ENCODE measurements at places on chromosomes 2 and 18. TPM values are rescaled to one million over a fixed set of nuclear protein-coding genes. Genes with fewer than 3 reads are reported as not detected.

Gene PPIG
- 45.6 TPM for total RNA-seq

Gene SLC4A5
- 4.1 TPM for total RNA-seq

Gene UGT1A4
- 0.30 TPM for total RNA-seq

Gene SLC23A3
- 2.5 TPM for total RNA-seq

Gene MYO1B
- total RNA-seq, result 145 TPM

Gene PLGLB1
- total RNA-seq, result 0.88 TPM

Gene SPATS2L
- total RNA-seq, result 57.6 TPM

Gene PSMA8
- total RNA-seq, result not detected

Gene KCNJ3
- total RNA-seq, result not detected

Gene CCBE1
- total RNA-seq, result 8.7 TPM

DNA sequence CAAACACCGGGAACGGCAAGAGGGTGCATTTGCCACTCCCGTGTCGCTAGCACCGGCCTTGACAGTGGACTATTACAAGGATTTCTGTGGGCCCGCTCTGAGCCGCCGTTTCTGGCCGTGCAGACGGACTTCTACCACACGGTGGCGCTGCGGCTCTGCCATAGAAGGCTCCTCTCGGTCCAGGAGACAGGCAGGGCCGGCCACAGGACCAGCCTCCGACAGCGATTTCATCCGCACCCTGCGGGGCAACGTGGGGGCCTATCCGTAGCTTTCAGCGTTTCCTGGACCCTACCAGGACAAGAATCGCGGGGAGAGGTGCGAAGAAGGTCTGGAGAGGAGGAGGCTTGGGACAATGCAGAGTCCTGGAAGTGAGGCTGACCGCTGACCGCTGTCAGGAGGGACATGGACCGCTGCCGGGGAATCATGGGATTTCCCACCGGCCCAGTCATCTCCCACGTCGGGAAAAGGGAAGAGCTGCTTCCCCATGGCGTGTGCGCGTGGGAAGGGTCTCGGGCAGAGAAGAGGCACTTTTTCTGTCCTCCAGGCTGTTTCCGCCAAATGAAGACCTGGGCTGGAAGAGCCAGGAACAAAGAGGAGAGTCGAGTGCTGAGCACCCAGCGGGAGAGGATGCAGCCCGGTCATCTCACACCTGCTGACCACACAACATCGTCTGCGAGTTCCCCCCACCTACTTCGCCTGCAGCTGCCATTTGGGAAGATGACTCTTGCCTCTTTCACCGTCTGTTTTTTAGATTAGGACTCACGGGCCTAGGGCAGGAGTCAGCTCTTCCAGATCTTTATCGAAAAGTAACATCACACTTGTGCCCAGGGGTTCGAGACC lies 35.5 kb upstream of the HAAO start:
- DNase-seq, result peak; percentile 91

- DNase-seq, result no peak
Measured at GRCh38 chr2:39150102-39150562, 29.3 kb upstream of the SOS1 start.

DNA sequence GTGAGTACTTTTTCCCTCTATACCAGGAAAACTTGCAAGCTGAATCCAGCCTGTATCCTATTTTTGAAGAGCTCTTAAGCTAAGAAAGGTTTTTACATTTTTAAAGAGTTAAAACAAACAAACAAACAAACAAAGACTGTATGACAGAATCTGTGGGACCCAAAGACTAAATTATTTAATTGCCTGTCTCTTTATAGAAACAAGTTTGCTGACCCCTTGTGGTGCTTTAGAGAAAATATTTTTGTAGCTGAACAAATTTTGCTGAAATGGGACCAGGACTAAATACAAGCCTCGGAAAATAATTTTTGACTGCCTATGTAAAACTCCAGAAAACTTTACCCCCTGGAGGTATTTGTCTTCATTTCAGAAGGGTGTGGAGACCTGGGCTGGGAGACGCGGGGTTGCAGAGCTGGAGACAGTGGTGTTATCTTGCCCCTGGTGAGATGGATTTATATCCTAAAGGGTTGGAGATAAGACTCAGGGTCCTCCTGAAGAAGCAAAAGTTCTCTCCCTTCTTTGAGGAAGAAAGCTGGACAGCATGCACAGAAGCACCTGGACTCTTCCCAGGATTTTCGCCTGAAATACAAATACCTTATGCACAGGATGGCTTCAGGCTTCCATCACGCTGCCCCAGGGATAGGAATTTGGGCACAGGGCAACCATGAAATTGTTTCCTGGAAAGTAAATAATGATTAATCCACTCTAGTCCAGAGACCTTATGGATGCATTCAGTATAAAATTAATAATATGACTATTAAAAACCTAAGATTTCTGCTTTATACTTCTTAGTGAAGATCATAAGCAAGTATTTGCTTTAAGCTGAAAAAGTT lies 54.3 kb downstream of the TMX3 start:
- no peak for DNase-seq

DNA sequence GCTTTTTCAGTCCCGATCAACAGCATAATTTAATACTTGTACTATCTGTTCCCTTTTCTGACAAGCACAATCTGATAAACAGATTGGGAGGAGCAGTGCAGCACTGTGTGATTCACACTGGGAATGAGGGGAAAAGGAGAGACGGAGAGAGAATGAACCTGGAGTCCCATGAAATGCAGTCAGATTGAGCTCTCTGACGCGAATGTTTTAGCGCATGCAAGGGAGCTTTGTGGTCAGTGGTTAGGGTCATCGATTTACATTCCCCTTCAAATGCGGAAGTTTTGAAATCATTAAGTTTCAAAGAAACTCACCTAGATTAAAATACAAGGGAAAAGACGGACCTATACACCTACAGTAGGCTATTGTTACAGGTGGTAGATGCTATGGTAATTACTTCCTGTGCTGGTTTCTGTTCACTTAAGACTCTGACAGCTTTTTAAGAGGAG lies 99.6 kb downstream of the KCTD1 start:
- DNase-seq, result peak; percentile 1

DNA sequence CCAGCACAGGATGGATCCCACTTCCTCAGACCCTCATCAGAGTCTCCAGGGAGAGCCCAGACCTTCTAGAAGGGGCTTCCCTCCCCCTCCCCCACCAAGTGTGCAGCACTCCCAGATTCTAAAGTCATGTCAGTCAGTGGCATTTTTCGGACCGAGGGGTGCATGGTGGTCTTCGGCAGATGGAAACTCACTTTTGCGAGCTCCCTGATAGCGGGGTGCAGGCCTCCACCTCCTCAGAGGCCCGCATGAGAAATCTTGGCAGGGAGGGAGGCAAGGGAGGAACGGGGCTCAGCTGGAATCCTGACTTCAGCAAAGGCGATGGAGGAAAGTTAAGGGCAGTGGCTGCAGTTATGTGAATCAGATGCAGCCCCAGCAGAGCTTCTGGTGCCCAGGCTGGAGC lies 58.2 kb downstream of the LONRF2 start:
- DNase-seq, result no peak

- DNase-seq, result no peak
Measured at GRCh38 chr2:128370468-128371247, 52.0 kb upstream of the HS6ST1 start.

- DNase-seq, result no peak
Measured at GRCh38 chr2:97931858-97932225, 63.9 kb downstream of the TMEM131 start.

DNA sequence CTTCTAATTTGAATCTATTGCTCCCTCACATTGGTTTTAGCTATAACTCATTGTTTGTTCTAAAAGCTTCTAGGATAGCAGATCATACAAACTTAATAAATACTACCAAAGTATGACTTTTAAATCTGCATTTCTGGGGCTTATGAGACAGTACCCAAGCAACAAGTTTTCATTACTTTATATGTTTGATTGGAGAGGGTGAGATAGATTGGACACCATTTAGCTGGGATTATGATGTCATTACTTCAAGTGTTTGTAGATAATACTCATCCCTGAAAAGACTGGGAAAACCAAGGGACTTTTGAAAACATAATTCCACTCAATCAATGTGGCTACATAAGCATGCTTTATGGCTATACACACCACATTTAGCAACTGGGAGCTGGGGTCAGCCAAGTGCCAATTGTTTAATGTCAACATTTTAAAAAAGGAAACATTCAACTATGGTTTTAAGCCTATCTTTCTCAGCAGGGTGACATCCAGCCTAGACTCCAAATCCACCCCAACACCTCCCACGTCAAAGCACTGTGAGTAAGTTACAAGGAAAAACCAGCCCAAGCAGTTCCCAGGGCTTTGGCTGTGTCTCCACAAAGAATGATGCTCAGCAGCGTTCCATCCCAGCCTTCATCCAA lies 119.9 kb downstream of the ETAA1 start:
- no peak for DNase-seq

DNA sequence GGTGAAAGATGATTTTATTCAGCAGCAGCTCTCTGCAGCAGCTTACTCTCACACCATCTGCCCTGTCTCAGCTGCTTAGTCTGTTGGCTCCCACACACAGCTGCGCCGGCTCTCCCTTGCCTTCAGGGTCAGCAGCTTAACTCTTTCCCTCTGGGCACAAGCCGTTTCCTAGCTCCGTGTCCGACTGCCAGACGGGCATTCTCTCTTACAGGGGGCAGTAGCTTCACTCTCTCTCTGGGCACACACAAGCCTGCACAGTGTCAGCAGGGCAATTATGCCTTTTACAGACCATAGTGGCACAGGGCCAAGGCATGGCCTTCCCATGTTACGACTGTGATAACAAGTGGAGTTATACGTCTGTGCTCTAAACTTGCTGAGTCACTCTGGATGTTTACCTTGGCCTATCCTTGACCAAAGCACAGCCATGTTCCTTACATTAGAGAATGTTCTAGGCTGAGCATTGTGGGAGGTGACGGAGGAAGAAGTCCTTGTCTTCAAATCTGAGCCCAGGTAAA lies 31.7 kb downstream of the PCARE start:
- DNase-seq, result no peak

GRCh38 chr2:95275601-95276243 lies 1.5 kb downstream of the PROM2 start:
- DNase-seq, result no peak

DNA sequence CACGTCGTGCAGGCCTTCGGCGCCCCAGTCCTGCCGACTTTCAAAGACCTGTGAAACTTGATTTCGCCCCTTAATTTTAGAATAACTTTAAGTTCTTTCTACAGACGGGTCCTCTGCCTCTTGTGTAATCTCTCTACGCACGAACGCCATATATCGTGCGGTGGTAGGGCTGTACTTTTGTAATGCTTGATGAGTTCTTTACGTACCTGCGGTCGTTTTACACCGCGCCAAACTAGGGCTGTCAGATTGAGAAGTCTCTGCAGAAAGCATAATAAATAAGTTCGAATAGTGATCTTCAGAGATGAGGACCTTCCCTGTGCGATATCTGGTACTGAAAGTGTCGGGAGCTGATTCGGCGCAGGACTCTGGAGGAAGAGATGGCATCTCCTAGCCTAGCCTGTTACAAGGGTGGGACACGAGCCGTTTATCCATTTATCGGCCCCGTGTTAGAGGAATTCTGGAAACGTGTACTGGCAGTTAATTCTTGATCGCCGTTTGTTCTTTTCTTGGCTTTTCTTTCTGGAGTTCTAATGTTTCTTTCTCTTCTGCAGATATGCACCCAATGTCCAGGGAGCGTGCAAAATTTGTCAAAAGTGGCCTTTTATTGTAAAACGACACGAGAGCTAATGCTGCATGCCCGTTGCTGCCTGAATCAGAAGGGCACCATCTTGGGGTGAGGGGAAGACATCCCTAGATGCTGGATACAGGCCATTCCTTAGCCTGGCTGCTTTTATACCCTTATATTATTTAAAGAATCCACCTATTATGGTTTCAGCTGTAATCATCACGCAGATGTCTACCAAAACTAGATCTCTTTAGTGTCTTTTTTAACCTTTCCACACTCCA lies 781 bp upstream of the SLC5A6 start:
- no peak for DNase-seq

DNA sequence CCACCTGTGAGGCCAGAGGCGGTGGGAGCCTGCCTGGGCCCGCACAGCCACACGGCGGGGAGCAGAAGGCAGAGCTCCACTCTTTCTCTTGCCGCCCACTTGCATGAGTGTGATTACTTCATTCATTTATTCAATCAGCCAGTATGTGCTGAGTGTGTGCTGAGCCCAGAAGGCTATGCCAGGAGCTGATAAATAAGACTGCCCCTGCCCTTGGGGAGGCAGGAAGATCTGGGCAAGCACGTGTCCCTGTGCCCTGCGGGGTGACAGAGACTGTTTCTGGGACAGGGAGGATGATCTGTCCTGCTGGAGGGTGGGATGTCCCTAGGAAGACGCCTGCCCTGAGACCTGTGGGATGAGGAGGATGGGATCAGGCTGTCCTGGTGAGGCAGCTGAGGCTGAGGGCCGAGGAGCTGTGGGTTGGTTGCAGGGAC lies 250.8 kb downstream of the DYSF start:
- DNase-seq, result no peak

DNA sequence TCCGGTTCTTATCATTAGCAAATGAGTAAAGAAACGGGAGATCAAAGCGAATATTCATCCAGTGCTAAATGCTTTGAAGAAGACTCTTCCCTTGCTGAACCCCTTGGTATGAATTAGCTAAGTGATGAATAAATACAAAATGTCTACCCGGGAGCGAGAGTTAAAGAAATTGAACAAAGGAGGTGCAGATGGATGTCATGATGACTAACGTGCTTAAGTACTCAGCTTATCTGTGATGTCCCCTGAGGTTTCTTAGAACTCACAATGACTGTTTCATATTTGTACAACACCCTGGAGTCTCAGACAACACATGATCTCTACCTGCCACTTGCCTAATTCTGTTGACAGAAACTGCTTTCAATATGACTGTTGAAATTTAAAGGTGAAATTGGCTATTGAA lies 148.5 kb downstream of the TMEM200C start:
- DNase-seq, result no peak

All from upper lobe of left lung (tissue), 6 donors.